Prostate gland (tissue), 2 donors: ENCODE measurements at places on chromosomes 4 and X.

DNA sequence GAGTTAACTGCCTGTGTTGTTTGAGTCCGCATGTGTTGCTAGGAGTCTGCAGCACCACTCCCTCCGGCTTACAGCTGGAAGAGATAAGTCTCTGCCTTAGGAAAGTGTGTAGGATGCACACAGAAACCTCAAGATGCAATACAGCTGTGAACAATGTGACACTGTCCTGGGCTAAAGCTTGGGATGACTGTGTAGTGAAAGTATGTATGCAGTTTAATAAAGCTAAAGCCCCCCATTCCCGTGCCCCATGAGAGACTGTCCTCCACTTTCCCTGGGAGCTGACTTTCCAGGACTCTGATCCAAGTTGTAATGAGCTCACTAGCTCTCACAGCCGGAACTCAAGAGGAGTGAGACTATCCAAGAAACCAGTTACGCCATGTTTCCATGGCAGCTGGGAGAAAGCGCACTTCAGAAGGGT lies 156.6 kb upstream of the FTHL17 start:
- H3K4me3 ChIP-seq = no peak overlapping the region
- no peak overlapping the region for H3K27ac ChIP-seq
- DNase-seq = no peak
- H3K36me3 ChIP-seq = no peaks in the 10 kb centered on the region
- no peaks in the 10 kb centered on the region for H3K27me3 ChIP-seq
- H3K4me1 ChIP-seq = no peaks in the 10 kb centered on the region

- no peaks in the 10 kb centered on the region for H3K36me3 ChIP-seq
- H3K27ac ChIP-seq = no peak overlapping the region
- no peak for DNase-seq
- H3K27me3 ChIP-seq = no peaks in the 10 kb centered on the region
- no peaks in the 10 kb centered on the region for H3K4me1 ChIP-seq
These were observed 161.7 kb upstream of the CXCL13 start for GRCh38 chr4:77443941-77444340.

GRCh38 chrX:143634663-143635455 lies 1.0 kb downstream of the SLITRK4 start:
- no peak for DNase-seq
- no peak overlapping the region for H3K27ac ChIP-seq
- H3K36me3 ChIP-seq = no peaks in the 10 kb centered on the region
- H3K4me3 ChIP-seq = peak overlapping the region; percentile 25

- H3K4me1 ChIP-seq = no peaks in the 10 kb centered on the region
- no peak overlapping the region for H3K4me3 ChIP-seq
- no peaks in the 10 kb centered on the region for H3K27me3 ChIP-seq
- no peaks in the 10 kb centered on the region for H3K36me3 ChIP-seq
These were observed 21.3 kb upstream of the NEIL3 start for GRCh38 chr4:177288335-177288734.

DNA sequence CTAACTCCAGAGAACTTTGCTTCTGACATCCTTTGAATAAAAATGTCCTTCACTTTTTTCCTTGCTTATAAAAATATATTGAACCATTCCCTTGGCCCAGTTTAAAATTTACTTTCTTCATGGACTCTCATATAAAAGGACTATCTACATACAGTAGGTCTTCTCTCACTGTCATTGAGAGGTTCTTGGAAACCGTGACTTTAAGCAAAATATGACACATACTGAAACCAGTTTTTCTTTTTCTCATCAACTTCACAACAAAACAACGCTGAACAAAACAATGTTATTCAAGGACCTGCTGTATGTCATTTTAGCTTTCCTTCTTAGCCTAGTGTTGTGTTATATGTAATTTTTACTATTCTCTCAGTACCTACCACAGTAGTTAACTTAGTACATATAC lies 496.8 kb downstream of the CENPC start:
- no peak overlapping the region for H3K27ac ChIP-seq
- DNase-seq = no peak
- H3K36me3 ChIP-seq = no peaks in the 10 kb centered on the region
- no peaks in the 10 kb centered on the region for H3K4me1 ChIP-seq
- no peak overlapping the region for H3K4me3 ChIP-seq
